ENCODE measurements at places on chromosomes 5 and 9.

DNA sequence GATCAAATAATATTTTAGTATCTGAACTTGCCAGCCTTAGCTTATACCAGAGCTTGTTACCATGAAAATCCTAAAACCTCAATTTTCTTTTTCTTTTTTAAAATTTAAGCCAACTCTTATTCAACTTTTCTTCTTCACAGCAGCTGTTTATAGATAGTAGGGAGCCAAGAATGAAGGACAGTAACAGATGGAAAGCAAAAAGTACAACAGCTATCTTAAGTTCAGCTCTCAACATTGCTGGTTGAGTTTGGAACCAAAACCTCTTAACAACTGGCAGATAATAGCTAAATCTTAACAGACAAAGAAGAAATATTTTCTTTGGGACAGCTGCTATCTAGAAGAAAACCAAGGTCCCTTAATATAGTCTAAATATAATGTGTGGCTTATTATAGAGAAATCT, 74.7 kb downstream of the PJA2 start:
- DNase-seq = no peak

GRCh38 chr9:70511858-70512257, 97.4 kb upstream of the KLF9 start:
- no peak for DNase-seq

GRCh38 chr5:140192715-140193430, 17.9 kb downstream of the CYSTM1 start:
- no peak for DNase-seq

DNA sequence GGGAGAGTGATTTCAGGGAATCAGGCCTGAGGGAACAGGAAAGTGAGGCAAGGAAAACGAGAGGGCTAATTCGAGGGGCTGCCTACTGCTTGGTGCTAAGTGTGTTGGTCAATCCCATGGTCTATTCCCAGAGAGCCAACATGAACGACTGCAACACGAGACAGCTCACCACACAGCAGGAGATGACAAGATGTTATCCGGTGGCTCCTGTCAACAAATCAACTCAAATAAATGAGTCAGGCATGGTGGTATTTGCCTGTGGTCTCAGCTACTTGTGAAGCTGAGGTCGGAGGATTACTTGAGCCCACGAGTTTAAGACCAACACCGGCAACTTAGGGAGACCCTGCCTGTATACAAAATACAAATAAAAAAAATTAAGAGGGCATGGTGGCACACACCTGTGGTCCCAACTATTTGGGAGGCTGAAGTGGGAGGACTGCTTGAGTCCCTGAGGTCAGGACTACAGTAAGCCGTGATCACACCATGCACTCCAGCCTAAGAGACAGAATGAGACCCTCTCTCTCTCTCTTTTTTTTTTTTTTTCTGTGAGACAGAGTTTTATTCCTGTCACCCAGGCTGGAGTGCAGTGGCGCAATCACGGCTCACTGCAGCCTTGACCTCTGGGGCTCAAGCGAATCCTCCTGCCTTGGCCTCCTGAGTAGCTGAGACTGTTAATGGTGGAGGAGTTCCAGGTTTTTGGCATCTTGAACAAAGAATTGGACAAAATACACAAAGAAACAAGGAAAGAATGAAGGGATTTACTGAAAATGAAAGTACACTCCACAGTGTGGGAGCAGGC, 9.0 kb upstream of the FAF2 start:
- no peak for DNase-seq

GRCh38 chr5:136820848-136821247, 455.5 kb upstream of the TRPC7 start:
- DNase-seq = no peak

GRCh38 chr9:116494815-116495634, 192.1 kb upstream of the TRIM32 start:
- DNase-seq = peak; percentile 48

DNA sequence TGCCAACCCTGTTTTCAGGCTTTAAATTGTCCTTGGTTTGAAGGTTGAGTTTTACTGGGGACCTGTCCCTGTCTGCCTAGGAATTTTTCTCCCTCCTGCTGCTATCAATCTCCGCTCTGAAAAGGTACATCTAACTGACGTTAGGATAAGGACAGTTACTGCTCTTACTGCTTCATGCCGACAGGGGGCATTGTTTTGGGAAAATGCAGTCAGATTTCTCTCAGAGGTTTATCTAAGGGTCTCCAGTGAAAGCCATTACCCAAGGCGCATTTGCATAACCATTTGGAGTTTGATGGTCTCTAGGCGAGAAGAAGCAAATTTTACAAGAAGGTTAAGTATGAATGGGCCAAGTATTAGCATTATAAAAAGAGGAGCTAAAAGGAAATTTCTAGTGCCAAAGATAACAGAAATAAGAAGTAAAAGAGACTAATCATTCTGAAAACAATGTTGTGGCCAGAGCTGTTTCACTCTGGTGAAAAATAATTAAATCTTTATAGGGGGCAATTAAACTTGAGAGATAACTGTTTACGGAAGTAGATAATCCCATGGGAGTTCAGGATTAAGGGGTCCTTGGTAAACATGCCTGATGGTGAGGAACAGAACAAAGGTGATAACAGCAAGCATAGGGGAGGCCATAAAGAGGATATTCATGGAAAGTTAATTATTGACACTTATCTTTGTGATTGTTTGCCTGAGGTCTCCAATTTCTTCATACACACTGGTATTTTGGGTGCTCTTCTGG, 605.0 kb downstream of the MTRR start:
- no peak for DNase-seq

DNA sequence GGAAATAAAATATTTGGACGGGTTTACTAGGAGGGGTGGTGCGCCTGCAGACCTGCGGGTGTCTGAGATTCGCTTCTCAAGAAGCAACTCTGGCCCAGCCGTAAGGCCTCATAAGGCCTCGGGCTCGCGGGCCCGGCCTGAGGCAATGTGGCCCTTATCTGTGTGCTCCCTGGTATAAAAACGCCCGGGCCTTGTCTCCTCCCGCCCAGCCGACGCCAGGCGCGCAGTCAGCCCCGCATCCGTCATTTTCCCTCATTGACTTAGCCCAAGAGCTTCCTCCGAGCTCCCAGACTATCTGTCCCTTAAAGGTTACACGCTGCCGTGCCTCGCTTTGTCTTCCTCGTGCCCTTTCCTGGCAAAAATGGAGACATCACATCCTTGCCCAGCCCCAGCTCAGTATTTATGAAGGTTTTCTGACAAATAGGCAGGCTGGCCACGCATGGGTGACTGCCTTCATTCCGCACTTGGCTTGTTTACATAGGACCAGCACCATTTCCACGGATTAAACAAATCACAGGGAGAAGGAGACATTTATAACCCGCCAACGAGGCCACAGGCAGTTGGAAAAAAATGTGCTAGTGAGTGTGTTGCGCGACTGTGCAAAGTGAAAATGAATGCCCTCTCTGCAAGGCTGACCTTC, 74.5 kb upstream of the TBCA start:
- no peak for DNase-seq

DNA sequence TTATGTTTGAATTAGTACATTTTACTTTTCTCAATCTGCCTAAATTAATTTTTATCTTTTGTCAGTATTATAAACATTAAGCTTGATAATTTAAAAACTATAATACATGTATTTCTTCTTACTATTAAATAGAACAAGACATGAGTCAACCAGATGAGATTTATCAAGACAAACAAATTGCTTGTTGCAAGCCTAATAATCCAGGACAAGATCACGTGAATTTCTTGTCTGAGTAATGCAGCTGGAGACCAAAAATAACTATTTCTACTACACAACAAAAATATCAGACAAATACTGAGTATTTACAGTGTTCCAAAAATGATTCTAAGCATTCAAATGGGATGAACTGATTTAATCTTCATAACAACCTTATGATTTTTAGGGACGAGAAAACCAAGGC, 339.1 kb upstream of the PRR16 start:
- DNase-seq = no peak

- no peak for DNase-seq
Measured at GRCh38 chr5:147956064-147956841, 49.9 kb upstream of the C5orf46 start.

DNA sequence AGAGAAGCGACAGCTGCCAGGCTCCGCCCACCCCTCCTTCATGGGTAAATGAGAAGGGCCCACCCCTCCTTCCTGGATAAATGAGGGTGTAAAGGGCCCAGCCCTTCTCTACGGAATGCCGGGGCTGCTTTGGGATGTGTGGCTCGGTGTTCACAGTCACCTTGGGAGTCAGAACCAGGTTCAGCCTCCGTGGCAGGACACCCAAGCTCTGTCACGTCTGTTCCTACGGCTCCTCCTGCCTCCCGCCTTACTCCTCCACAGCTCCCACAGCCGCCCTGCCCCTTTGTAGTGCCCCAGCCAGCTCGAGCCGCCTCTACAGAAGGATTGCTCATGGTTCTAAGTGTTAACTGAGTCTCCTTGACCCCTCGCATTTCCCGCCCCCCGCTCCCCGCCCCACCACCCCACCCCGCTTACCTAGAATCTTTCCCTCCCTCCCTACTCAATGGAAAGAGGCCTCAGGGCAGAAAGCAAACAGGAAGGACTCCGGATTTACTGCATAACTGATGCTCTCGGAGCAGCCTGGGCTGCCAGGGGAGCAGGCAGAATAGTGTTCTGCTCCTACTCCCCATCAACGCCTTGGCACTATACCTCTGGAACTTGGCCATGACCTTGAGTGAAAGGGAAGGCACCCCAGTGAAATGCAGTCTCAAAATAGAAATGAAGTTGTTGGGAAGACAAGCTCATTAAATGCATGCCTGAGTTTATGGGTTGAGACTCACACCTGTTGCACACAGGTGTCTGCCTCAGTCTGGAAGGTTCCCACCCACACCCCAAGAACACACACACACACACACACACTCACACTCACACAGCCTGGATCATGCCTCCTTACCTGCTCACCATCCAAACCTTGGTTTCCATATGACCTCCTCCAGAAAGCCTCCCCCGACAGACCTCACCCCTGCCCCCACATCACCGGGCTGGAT, 59.6 kb downstream of the NEURL1B start:
- DNase-seq = peak; percentile 32

DNA sequence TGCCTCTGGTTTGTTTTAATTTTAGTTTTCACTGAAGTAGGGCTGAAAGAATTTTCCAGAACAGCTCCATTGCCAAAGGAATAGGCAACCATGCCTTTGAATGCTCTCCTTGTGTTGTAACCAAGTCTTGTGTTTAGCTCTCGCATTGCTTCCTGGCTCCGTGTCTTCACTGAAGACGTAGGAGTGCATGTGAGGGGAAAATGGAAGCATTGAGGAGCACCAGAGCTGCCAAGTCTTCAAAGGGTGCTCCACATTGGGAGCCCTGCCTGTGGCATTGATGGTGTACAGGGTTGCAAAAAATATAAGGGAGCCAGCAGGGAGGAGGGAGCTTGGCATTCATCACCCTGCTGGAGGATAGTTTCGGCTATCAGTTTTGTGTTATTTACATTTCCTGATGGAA, 86.6 kb downstream of the NTRK2 start:
- no peak for DNase-seq

DNA sequence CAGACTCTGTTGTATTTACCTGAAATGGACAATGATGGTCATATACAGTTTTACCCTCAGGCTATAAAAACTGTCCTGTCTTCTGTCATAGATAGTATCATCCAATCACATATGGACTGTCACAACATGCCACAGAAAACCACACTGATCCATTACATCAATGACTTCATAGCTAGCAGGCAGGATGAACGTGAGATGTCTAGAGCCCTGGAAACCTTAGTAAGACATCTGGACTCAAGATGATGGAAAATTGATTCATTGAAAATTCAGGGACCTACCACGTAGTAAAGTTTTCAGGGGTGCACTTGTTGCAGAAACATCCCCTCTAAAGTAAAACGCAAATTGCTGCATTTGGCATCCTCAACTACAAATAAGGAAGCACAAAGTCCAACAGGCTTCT, 284.4 kb upstream of the RGMB start:
- DNase-seq = no peak

- DNase-seq = no peak
Measured at GRCh38 chr5:151151263-151151660, 6.3 kb downstream of the ANXA6 start.

- DNase-seq = peak; percentile 64
Measured at GRCh38 chr5:126339215-126339805, 83.9 kb upstream of the GRAMD2B start.

DNA sequence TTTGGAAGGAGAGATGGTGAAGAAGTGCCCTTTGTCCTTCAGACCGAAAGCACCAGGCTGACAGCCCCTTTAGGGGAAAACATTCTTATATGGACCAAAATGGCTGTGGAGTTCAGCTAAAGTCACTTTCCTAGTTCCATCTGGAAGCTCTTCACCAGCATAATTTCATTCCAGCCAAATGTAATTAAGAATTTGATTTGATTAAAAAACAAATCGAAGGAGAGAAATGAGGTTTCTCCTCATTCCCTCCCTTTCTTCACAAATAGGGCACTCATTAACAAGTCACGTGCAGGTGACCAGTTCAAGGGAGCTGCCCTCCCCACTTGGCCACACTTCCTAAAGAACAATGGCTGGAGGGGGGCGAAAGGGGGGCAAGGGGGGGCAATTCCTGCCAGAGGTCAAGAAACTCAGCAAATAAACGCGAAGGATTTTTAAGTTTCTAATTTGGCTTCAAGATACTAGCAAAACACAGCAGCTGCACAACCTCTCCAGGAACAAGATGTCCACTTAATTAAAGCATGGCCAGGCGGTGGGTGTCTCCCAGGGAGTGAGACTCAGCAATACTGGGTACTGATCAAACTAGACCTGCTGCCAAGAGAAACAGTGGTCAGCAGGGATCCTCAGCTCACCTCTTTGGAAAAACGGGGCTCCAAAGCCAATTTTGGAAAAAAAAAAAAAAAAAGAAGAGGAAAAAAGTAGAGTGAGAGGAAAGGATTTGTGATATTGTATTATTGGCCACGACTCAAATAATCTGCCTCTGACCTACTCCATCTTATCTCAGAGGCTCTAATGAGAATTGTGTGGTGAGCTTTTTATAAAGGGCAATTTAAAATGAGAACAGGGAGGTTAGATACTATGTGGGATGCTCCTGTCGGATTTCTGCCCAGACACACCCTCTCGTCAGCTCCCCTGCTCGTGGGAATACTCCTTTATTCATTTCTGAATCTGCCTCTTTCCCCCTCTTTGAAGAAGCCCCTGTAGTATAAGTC, 254.3 kb downstream of the ZSWIM6 start:
- DNase-seq = no peak

GRCh38 chr5:2901511-2901910, 150.0 kb upstream of the IRX2 start:
- no peak for DNase-seq

- DNase-seq = no peak
Measured at GRCh38 chr9:83491413-83491812, 46.8 kb downstream of the FRMD3 start.

DNA sequence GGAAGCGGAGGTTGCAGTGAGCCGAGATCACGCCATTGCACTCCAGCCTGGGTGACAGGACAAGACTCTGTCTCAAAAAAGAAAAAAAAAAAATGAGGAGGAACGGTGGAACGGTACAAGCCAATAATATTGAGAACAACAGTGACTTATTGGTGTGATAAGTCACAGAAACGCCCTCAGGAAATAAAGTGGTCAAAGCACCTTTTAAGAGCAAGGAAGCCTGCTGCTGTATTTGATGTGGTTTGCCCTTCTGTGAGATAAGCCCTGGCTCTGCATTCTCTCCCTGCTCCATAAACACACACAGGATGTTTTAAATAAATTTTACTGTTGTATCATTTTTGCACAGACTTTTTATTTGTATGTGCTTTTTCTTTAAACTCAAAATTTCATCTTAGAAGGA, 269.9 kb upstream of the MSX2 start:
- no peak for DNase-seq

Data from RPMI8226 (cell line).